ENCODE measurements at places on chromosomes 12 and 14. TPM values are rescaled to one million over a fixed set of nuclear protein-coding genes. Genes with fewer than 3 reads are reported as not detected.

PMCH gene
- not detected for polyA plus RNA-seq

SLC2A13 gene
- 1.8 TPM for polyA plus RNA-seq

SMIM41 gene
- polyA plus RNA-seq: not detected

KRT80 gene
- not detected for polyA plus RNA-seq

RILPL1 gene
- polyA plus RNA-seq: not detected

SLC5A8 gene
- polyA plus RNA-seq: not detected

NOC4L gene
- polyA plus RNA-seq: 16.4 TPM

PRH2 gene
- polyA plus RNA-seq: not detected

CDKN1B gene
- polyA plus RNA-seq: 4.4 TPM

TAS2R50 gene
- polyA plus RNA-seq: not detected

RIMKLB gene
- polyA plus RNA-seq: 0.13 TPM

GZMB gene
- 2,800 TPM for polyA plus RNA-seq

CIROP gene
- polyA plus RNA-seq: not detected

CNIH1 gene
- polyA plus RNA-seq: 59.7 TPM

TNFAIP2 gene
- 0.91 TPM for polyA plus RNA-seq

VRTN gene
- polyA plus RNA-seq: not detected

C12orf75 gene
- 256 TPM for polyA plus RNA-seq

CCDC177 gene
- polyA plus RNA-seq: not detected

GPR135 gene
- 0.25 TPM for polyA plus RNA-seq

IL22 gene
- polyA plus RNA-seq: not detected

PLA2G1B gene
- polyA plus RNA-seq: 0.76 TPM

LRP1-AS gene
- polyA plus RNA-seq: not detected

KIF26A gene
- not detected for polyA plus RNA-seq

HEATR5A gene
- 8.9 TPM for polyA plus RNA-seq

DNAAF2 gene
- 13.3 TPM for polyA plus RNA-seq

RASSF9 gene
- not detected for polyA plus RNA-seq

LRR1 gene
- polyA plus RNA-seq: 14.4 TPM

All from immature natural killer cell (primary cell).